ENCODE measurements at places on chromosomes 1 and 21.

- H3K4me3 ChIP-seq = no peak overlapping the region
- H3K27me3 ChIP-seq = peaks cover 3% of the 10 kb centered on the region
- H3K27ac ChIP-seq = peak overlapping the region; percentile 61
- H3K36me3 ChIP-seq = no peaks in the 10 kb centered on the region
- peaks cover 15% of the 10 kb centered on the region for H3K4me1 ChIP-seq
These were observed 3.2 kb upstream of the NUAK2 start for GRCh38 chr1:205324781-205325180.

GRCh38 chr1:2548068-2548589 lies 8.0 kb upstream of the TNFRSF14 start:
- H3K36me3 ChIP-seq = no peaks in the 10 kb centered on the region
- peak; percentile 25 for DNase-seq
- H3K27me3 ChIP-seq = no peaks in the 10 kb centered on the region

- DNase-seq = no peak
- no peaks in the 10 kb centered on the region for H3K27me3 ChIP-seq
These were observed 1623.3 kb upstream of the B3GALT2 start for GRCh38 chr1:194809665-194810064.

GRCh38 chr1:171590022-171590421 lies 32.0 kb upstream of the MYOCOS start:
- H3K4me3 ChIP-seq = no peak overlapping the region
- peaks cover 4% of the 10 kb centered on the region for H3K4me1 ChIP-seq
- peak; percentile 60 for DNase-seq
- H3K36me3 ChIP-seq = peaks cover 59% of the 10 kb centered on the region

DNA sequence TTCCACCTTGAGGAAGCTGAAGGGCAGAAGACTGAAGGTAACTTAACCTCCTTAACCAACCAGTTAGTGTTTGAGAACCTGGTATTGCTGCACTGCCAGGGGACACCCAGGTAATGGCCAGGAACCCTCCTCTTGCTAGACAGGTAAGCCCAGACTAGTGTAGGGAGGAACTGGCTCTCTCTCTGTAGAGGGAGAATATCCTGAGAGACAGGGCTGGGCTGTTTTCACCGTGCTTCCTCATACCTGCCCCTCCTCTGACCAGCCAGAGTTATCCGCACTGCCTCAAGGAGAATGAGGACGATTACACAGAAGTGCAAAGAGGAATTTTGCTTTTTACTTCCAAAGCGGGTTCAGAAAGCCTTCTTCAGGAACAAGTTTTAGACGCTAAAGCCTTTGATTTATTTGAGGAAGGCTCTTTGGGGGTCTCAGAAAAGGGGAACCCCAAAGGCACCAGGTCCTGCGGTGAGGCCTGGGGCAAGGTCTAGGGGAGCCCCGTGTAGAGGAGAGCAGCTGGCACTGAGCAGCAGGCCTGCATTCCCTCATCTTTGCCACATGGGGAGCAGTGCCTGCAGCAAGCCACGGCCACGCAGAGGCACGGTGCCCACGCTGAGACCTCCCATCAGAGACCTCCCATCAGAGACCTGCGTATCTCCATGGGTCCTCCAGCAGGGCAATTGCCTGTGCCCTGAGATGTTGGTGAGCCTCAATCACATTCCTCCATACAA lies 13.5 kb downstream of the GNG4 start:
- H3K4me3 ChIP-seq = no peak overlapping the region
- DNase-seq = no peak
- H3K27ac ChIP-seq = no peak overlapping the region
- no peaks in the 10 kb centered on the region for H3K36me3 ChIP-seq
- no peaks in the 10 kb centered on the region for H3K27me3 ChIP-seq
